ENCODE measurements at places on chromosomes 3 and 15. TPM values are rescaled to one million over a fixed set of nuclear protein-coding genes. Genes with fewer than 3 reads are reported as not detected.
A peak's percentile ranks its signal among the peaks of the same experiment; 100 is the strongest.

The IREB2 gene
- 103 TPM for total RNA-seq

- no peaks in the 10 kb centered on the region for H3K4me1 ChIP-seq
- peaks cover 1% of the 10 kb centered on the region for H3K27me3 ChIP-seq
- H3K27ac ChIP-seq: no peak overlapping the region
- no peaks in the 10 kb centered on the region for H3K36me3 ChIP-seq
These were observed 30.0 kb upstream of the ZNF280D start for GRCh38 chr15:56763141-56763895.

The DPPA4 gene
- total RNA-seq: 734 TPM

The FSIP1 gene
- total RNA-seq: 1.3 TPM

The GOLGA8N gene
- 0.63 TPM for total RNA-seq

GRCh38 chr3:184496933-184497332, 64.7 kb upstream of the EPHB3 start:
- peaks cover 16% of the 10 kb centered on the region for H3K27me3 ChIP-seq
- H3K36me3 ChIP-seq: no peaks in the 10 kb centered on the region
- no peak for DNase-seq
- peaks cover 6% of the 10 kb centered on the region for H3K4me1 ChIP-seq

The C2CD4B gene
- total RNA-seq: 0.73 TPM

GRCh38 chr3:40745381-40746106, 220.8 kb downstream of the ZNF621 start:
- no peak for DNase-seq
- H3K27me3 ChIP-seq: no peaks in the 10 kb centered on the region
- no peak overlapping the region for H3K4me3 ChIP-seq
- no peaks in the 10 kb centered on the region for H3K36me3 ChIP-seq

GRCh38 chr3:153928851-153929250, 192.3 kb upstream of the ARHGEF26 start:
- no peak overlapping the region for H3K4me3 ChIP-seq
- H3K27me3 ChIP-seq: no peaks in the 10 kb centered on the region
- H3K27ac ChIP-seq: no peak overlapping the region
- no peak for DNase-seq

The DOCK3 gene
- 4.6 TPM for total RNA-seq

DNA sequence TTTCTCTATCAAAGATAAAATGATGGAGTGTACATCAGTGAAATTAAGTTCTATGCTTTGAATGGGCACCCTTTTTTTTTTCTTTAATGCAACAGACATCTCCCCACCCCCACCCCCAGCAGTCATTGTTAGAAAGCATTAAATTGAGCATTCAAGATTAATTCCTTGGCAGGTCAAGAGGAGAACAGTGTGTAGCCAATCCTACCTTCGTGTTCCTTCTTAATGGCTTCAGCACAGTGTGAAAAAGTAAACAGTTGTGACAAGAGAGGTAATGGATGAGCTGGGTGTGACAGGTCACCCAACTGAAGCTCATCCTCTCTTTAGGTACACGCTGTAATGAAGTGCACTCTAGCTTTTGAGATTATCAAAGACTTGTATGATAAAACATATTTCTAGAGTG, 198.5 kb upstream of the RARB start:
- no peaks in the 10 kb centered on the region for H3K36me3 ChIP-seq
- H3K4me3 ChIP-seq: no peak overlapping the region
- H3K27me3 ChIP-seq: no peaks in the 10 kb centered on the region
- DNase-seq: no peak

DNA sequence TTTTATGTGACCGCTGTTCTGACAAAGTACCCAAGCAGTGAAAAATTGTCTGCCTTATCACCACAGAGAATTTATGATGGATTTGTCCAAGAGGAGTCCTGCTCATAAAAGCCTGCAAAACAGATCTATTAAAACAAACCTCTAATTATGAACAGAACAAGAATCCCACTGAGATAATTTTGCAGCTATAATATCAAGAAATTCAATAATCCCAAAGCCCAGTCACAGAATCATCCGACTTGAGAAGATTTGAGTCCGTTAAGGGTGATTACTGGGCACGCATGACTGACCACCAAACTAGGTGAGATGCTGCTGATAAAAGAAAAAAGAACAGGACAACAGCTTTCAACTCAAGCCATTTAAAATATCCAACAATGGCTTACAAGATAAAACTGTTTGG, 231.0 kb upstream of the WNT5A start:
- no peaks in the 10 kb centered on the region for H3K27me3 ChIP-seq
- no peak for DNase-seq
- H3K4me1 ChIP-seq: no peaks in the 10 kb centered on the region
- no peak overlapping the region for H3K27ac ChIP-seq

DNA sequence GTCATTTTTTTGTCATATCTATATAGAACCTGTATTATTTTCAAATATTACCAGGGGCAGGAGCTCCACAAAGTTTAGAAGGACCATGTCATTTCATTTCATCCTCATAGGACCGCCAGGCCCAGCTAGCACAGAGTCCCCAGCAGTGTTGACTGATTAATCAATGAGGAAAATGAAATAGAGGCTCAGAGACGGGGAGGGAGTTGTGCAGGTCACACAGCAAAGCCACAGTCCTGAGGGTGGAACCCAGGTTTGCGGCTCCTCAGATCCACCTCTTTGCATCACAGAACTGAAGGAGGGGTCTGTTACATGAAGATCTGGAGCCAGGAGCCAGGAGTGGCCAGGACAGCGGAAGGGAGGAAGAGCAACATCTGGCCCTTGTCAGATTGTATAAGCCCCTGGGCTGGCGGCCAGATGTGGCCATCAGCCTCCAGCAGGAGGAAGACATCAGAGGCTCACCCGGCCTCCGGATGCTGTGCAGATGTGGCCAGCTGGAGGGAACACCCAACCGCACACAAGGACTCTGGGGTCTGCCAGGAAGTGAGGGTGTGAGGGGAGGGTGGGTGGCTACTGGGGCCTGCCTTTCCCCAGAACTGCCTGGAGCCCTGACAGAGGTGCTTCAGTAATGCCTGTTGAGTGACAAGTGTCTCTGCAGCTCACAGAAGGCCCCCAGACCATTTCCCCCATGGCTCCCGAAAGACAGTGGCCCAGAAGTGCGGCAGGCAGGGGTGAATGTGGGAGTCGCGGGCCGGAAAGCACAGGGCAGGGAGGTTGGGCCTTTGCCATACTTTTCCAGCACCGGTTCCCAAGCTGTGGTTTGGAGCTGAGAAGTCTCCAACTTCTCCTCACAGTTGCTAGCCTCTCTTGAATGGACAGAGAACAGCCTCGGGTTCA, 21.3 kb downstream of the EFCC1 start:
- H3K36me3 ChIP-seq: no peaks in the 10 kb centered on the region
- H3K27ac ChIP-seq: no peak overlapping the region
- peaks cover 15% of the 10 kb centered on the region for H3K27me3 ChIP-seq
- no peak for DNase-seq

DNA sequence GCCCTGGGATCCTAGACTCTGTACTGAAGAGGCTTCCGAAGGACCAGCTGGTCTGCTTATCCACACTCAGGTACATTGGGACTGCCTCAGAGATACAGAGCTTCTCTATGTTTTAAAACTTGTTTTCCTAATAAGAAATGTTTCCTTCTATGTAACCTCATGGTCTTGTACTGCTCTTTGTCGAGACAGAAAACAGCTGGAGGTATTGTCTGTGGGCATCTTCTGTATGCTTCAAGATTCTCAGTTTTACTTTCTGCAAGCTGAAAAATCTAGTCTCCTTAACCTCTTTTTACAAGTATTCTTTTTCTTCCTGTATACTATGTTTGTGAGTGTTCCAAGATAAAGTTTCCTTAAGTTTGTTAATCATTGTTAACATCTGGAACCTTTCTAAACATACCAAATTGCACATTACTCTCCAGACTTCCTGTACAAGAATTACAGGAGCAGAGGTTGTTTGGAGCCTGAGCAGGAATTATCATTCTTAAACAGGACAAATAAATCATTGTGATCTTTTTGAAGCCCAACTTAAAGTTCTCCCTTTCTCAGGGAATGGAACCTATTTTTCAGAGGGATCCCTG, 358.3 kb upstream of the CFAP20DC start:
- no peaks in the 10 kb centered on the region for H3K27me3 ChIP-seq
- DNase-seq: no peak
- peaks cover 2% of the 10 kb centered on the region for H3K4me1 ChIP-seq
- no peak overlapping the region for H3K27ac ChIP-seq
- no peaks in the 10 kb centered on the region for H3K36me3 ChIP-seq

DNA sequence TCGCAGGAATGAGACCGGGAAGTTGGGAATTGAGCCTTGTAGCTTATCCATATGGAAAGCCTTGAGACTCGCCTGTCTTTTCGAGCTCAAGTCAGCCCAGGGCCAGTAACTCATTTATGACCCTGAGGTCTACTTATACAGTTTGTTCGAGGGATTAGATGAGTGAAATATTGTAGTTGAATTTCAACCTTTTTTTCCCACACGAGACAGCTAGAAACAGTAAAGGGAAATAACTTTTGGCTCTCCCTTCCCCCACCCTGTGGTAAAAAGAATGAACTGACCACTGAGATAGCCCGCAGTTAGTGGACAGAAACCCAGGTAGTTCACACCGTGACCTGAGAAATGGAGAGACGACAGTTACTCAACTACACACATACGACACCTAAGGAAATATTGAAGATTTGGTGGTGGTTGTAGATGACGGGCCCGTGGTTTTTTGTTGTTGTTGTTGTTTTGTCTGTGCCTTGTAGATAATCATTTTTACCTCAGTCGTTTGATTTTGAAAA, 841 bp downstream of the EIF3J start:
- H3K4me3 ChIP-seq: peak overlapping the region; percentile 78
- no peaks in the 10 kb centered on the region for H3K4me1 ChIP-seq
- peaks cover 25% of the 10 kb centered on the region for H3K36me3 ChIP-seq
- H3K27ac ChIP-seq: no peak overlapping the region

The GOLGA6L22 gene
- not detected for total RNA-seq

DNA sequence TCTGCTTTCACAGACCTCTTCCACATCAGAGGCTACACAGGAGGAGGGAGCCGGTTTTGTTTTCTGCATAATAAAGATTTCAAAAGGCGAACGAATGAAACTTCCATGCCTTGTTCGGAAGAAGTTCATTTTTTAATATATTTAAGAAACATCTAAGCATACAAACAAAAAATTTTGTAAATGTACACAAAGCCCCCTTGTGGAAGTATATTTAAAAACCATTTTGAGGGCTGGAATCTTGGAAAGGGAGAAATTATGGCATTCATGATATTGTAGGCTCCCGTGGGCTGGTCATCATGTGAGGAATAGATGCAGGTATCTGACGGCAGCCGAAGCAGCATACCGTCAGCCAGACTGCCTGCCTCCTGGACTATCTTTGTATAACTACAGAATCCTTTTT, 90.4 kb downstream of the MECOM start:
- no peaks in the 10 kb centered on the region for H3K36me3 ChIP-seq
- H3K27ac ChIP-seq: no peak overlapping the region
- H3K4me3 ChIP-seq: no peak overlapping the region
- DNase-seq: no peak
- H3K4me1 ChIP-seq: peaks cover 3% of the 10 kb centered on the region

The GRK7 gene
- not detected for total RNA-seq

The C3orf85 gene
- total RNA-seq: not detected

- H3K4me3 ChIP-seq: no peak overlapping the region
- no peak overlapping the region for H3K27ac ChIP-seq
- peaks cover 5% of the 10 kb centered on the region for H3K4me1 ChIP-seq
- H3K27me3 ChIP-seq: no peaks in the 10 kb centered on the region
- peaks cover 7% of the 10 kb centered on the region for H3K36me3 ChIP-seq
These were observed 18.1 kb downstream of the ARL8B start for GRCh38 chr3:5140230-5140621.

DNA sequence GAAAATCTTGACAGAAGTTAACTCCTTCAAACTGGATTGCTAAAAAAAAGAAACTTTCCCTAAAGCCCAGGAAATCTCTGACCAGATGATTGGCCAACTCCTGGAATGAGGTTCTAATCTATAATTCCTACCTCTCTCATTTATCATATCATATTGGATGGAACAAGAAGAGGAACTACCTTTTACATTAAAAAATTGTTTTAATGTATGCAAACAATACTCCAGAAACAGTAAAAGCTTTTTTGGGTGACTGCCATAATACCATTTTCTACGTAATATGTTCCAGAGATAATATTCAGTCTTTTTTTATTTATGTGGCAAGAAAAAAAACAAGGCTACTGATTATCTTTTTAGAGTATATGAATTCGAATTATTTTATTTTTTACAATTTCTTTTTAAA, 204.4 kb downstream of the TUSC7 start:
- no peaks in the 10 kb centered on the region for H3K36me3 ChIP-seq
- no peak overlapping the region for H3K4me3 ChIP-seq
- H3K27me3 ChIP-seq: no peaks in the 10 kb centered on the region
- H3K4me1 ChIP-seq: no peaks in the 10 kb centered on the region

The TMEM40 gene
- total RNA-seq: not detected

- H3K36me3 ChIP-seq: peaks cover 5% of the 10 kb centered on the region
- no peak overlapping the region for H3K4me3 ChIP-seq
- no peak overlapping the region for H3K27ac ChIP-seq
- no peak for DNase-seq
- no peaks in the 10 kb centered on the region for H3K4me1 ChIP-seq
These were observed 50.8 kb downstream of the CLDN18 start for GRCh38 chr3:138060792-138061191.

GRCh38 chr15:94282269-94283250, 51.2 kb downstream of the MCTP2 start:
- H3K4me1 ChIP-seq: peaks cover 2% of the 10 kb centered on the region
- no peak for DNase-seq
- no peak overlapping the region for H3K27ac ChIP-seq

The CTDSPL gene
- 42.8 TPM for total RNA-seq

DNA sequence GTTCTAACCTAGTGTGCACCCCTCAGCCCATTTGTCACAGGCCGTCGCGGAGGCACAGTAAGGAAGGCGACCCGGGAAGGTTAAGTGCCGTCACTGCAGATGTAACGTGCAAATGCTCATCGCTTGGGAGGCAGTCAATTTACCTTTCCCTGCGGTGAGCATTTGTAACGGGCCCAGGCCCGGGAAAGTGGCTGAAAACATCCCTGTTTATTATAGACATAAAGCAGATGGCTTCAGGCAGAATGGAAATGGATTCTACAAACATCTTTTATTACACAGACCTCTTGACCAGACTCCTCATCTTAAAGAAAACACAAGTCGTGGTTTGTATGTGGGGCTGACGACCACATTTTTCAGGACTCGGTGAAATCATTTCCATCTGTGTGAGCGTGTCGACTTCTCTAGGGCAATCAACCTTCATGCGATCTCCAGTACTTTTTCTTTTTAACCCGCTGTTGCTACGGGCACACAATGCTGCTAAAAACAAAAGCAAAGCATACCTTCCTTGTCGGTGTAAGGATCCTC, 43.6 kb downstream of the NMNAT3 start:
- no peak for DNase-seq
- H3K27ac ChIP-seq: no peak overlapping the region
- H3K4me3 ChIP-seq: no peak overlapping the region
- H3K27me3 ChIP-seq: no peaks in the 10 kb centered on the region

The ZNF502 gene
- 3.5 TPM for total RNA-seq

The SRGAP3 gene
- 11.4 TPM for total RNA-seq

- no peaks in the 10 kb centered on the region for H3K27me3 ChIP-seq
- H3K36me3 ChIP-seq: no peaks in the 10 kb centered on the region
- H3K4me3 ChIP-seq: no peak overlapping the region
- no peaks in the 10 kb centered on the region for H3K4me1 ChIP-seq
These were observed 208.3 kb upstream of the PLSCR5 start for GRCh38 chr3:146813496-146813895.
